Hematopoietic multipotent progenitor cell treated with erythropoietin and hydrocortisone succinate and interleukin-3 and kit ligand, for 4 days (in vitro differentiated cells): ENCODE measurements at places on chromosomes 4 and X.

GRCh38 chrX:72715546-72715945, 1.4 kb upstream of the PHKA1 start:
- peak; percentile 35 for DNase-seq

DNA sequence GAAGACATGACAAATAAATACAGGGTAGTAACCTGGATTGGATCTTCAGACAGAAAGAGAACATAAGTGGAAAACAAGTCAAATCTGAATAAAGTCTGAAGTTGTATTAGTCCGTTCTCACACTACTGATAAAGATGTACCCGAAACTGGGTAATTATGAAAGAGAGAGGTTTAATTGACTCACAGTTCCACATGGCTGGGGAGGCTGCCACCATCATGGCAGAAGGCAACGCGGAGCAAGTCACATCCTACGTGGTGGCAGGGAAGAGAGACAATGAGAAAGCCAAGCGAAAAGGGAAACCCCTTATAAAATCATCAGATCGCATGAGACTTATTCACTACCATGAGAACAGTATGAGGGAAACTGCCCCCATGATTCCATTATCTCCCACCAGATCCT, 82.8 kb downstream of the USP46 start:
- DNase-seq = no peak

- DNase-seq = no peak
Measured at GRCh38 chr4:171710743-171711142, 102.5 kb upstream of the GALNTL6 start.

- no peak for DNase-seq
Measured at GRCh38 chr4:53885668-53886067, 178.7 kb downstream of the CHIC2 start.

DNA sequence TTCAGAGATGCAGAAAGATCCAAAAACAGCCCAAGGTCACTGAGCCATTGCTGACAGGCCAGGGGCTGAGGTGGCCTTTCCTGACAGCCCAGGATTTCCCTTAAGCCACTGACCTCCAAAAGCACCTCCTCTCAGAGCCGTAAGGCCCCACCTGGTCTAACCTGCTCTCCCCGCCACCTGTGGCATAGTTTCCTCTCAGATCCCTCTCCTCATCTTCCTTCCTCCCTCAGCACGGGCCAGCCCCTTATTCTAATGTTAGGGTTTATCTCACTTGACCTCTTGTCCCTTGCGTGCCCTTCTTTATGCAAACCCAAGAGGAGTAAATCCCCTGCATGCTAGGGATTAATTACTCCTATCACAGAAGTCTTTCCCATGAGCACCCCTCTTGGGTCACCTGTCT, 113.0 kb downstream of the RBM47 start:
- DNase-seq = no peak

- DNase-seq = peak; percentile 40
Measured at GRCh38 chr4:138223231-138223910, 18.8 kb downstream of the SLC7A11 start.

DNA sequence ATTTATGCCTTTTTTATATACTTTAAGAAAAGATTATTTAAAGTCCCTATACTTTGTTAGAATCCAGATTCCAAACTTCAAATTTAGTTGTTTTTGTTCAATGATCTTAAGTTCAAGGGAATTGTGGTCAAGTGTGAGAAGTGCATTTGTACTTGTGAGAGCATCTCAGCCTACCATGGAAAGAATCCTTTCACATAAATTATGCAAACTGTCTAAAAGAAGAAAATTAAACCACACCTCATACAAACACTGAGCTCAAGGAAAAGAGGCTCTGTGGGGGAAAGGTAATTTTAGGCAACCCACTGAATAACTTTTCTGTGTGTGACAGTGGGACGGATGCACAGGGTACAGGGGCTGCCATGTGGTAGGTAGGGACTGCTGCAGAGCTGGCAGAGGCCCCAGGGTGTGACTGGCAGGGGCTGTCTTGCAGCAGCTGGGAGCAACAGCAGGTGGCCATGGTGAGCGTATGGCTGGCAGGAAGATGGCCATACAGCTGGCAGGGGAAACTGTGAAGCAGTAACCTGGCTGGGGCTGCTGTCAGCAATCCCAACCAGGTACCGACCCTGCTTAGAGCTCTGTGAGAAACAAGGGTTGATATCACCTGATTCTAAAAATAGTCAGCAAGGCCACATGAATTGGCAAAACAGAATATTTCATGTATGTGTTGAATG, 130.6 kb downstream of the UGT8 start:
- DNase-seq = no peak

DNA sequence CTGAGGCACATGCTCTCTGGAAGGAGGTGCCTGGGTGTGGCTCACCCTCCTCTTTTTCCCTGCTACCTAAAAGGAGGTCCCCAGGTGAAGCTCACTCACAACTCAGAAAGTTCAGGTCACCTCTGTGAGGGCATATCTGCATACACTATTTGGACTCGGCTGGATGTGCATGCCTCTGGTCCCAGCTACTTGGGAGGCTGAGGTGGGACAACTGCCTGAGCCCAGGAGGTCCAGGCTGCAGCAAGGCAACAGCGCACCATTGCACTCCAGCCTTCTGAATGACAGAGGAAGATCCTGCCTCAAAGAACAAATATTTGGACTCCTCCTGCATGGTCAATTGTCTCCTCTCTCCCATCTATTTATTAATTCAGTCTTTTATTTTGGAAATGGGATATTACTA, 46.4 kb downstream of the CPLX1 start:
- no peak for DNase-seq

DNA sequence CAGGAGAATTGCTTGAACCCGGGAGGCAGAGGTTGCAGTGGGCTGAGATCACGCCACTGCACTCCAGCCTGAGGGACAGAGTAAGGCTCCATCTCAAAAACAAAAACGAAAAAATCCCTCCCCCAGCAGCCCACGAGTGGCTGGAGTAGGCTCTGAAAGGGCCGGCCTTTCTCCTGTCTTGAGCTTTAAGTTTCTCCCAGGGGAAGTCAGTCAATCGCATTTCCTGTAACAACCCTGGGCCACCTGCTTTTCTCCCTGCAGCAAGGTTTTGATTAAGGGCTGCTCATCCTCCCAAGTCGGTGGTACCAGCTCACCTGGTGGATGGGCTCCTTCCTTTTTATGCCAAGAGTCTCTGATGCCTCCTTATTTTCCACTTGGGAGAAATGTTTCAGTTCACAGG, 2.0 kb upstream of the NYX start:
- no peak for DNase-seq

- DNase-seq = peak; percentile 7
Measured at GRCh38 chrX:123450222-123450621, 266.1 kb downstream of the GRIA3 start.
